Aorta (tissue), 5 donors: ENCODE measurements at places on chromosomes 12 and 14. TPM values are rescaled to one million over a fixed set of nuclear protein-coding genes. Genes with fewer than 3 reads are reported as not detected.

- no peak for DNase-seq
Observed at GRCh38 chr12:106081606-106082005, 57.1 kb downstream of the NUAK1 start.

DNA sequence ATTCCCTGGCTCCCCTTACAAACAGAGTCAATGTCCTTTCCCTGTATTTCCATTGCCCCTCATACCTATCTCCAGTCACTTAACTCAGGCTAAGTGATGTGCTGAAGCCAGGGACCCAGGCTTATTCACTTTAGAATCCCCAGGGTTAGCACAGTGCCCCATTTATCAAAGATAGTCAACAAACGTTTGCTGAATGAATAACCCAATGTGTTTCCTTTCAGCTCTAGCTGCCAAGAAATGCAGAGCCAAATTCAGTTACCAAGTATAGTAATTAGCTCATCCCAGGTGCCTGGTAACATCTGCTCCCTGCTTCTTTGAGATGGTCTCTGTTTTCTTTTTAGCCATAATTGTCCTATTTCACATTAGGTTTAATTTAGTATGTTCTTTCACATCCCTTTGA is 189.5 kb downstream of the PHLDA1 start:
- DNase-seq = no peak

DNA sequence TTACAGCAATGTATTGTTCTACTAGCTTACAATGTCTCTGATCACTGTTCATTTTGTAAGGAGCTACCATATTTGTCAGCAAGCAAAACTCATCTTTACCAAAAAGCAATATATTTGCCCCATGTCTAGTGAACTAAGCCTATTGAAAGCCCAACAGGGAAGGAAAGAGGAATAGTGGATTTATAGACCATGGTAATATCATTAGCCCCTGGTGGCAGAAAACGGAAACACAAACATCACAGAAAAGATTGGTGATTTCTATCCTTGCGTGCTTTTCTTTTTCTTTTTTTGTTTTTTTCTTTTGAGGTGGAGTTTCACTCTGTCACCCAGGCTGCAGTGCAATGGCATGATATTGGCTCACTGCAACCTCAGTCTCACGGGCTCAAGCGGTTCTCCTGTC is 1562.4 kb upstream of the TMEM132C start:
- DNase-seq = no peak

DNA sequence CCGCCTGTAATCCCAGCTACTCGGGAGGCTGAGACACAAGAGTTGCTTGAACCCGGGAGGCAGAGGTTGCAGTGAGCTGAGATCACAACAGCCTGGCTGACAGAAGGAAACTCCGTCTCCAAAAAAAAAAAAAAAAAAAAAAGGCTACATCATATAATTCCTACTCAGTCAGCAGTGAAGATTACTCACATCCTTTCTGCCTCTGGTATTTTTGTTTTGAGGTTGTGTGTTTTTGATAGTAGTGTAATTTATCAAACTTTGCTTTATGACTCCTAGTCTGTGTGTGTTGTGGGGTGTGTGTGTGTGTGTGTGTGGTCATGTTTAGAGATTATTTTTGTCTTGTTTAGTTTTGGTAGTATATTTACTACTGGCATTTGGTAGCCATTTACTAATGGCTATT is 29.8 kb upstream of the DLGAP5 start:
- no peak for DNase-seq

DNA sequence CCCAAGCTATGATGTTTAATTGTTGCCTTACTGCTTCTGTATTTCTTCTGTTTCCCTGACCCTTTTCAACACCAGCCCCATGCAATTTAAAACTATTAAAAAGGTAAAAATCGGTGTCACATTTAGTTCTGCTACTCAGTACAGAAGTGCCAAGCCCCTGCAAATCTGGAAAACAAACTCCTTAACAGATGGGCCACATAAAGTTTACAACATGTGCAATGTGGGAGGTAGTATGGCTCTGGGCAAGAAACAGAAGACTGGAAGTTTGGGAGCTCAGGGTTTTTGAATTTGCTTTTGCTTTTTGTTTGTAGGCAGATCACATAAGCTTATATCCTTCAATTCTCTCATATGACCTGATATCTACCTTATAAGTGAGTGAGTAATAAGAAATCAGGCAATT is 404.0 kb upstream of the ATP2B1 start:
- no peak for DNase-seq

- no peak for DNase-seq
Observed at GRCh38 chr14:100071545-100071944, 6.3 kb downstream of the EVL start.

IFNG-AS1 gene
- 0.54 TPM for total RNA-seq

FAM222A gene
- 0.52 TPM for total RNA-seq

LIN7A gene
- 5.7 TPM for total RNA-seq

ARMH4 gene
- total RNA-seq = 14.6 TPM

CCDC177 gene
- total RNA-seq = not detected

KRT78 gene
- total RNA-seq = not detected
